ENCODE measurements at places on chromosomes 1 and 21.
A peak's percentile ranks its signal among the peaks of the same experiment; 100 is the strongest.

DNA sequence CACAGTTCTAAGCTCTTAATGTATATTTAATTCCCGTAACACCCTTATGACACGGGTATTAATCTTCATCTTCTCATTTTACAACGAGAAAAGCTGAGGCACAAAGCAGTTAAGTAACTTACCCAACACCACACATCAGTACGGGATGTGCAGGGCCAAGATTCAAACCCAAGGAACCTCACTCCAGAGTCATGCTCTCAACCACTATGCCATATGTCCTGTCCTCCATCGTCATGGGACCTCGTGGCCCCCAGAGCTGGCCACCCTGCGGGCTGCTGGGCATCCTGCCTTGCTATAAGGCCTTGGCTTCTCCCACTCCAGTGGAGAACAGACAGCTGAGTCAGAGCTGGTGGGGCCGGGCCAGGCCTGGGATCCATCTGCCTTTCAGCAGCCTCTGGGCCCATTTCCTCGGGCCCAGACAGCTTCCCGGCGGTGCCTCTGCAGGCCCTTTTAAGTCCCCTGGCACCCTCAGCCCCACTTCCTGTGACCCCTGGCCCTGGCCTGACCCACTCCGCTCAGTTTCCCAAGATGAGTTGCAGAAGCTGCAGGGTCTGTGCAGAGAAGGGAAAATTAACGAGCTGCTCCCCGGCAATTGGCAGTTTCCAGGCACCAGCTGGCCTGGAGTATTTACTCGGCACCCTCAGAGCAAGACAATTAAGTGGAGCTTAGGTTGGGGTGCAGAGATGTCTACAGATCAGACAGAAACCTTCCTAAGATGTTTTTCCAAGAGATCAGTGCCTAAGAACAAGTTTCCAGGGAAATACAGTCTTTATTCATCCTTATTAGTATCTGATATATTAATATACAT lies 98.2 kb downstream of the EPHB2 start:
- DNase-seq = no peak

- no peak for DNase-seq
Measured at GRCh38 chr1:33344896-33345560, 24.1 kb upstream of the A3GALT2 start.

- no peak for DNase-seq
Measured at GRCh38 chr1:13664451-13664850, 35.5 kb upstream of the PRDM2 start.

DNA sequence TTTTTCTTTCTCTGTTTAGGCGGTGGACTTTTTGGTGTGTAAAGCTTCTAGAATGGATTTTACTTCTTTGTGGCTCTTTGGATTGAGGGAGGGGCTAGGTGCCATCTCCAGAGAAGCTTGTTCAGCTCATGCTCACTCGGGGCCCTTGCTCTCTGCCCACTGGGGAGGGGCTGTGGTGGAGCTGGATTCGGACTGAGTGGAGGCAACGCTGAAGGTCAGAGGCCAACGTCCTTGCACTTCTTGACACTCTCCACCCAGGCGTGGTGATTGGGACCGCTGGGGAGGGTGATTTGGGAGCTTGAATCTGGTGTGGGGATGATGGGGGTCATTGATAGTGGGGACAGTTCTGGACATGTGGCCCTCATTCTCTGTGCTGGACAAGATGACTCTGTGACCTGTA lies 52.6 kb downstream of the ADARB1 start:
- DNase-seq = no peak

DNA sequence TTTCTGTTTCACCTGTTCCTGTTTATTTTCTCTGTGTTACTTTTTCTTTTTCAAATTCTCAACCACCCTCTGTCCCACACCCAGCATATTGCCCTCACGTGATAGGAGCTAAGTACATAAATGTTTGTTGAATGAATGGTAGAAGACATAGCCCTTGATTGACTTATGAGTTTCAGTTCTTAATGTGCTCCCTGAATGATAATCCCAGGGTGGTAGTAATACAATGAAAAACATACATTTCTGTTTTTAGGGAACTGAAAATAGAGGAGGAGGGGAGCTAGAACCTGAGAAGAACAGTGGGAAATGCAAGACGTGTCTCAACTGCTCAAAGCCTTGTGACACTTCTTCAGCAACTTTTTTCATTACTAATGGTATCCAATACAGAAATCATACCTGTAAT lies 147.1 kb downstream of the SPATA46 start:
- no peak for DNase-seq

DNA sequence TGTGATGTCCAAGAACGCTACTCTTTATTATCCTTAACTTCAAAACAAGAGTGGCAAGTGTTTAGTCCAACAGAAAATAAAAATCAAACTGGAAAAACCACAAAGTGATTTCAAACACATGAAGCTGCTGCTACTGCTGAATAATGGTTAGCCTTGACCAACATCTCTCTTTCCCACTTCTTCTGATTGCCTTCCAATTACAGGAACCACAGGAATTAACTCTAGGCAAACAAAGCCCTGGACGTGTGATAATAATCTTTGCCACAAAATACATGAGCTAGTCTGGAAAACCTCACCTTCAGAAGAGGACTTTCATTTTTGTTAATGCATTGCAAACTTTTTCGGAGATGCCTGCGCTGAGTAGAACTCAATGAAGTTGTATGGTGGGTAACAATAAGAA lies 48.6 kb upstream of the COL11A1 start:
- no peak for DNase-seq

GRCh38 chr1:226510453-226510852 lies 38.1 kb upstream of the STUM start:
- DNase-seq = no peak

GRCh38 chr1:58824753-58825389 lies 41.0 kb upstream of the JUN start:
- DNase-seq = no peak

DNA sequence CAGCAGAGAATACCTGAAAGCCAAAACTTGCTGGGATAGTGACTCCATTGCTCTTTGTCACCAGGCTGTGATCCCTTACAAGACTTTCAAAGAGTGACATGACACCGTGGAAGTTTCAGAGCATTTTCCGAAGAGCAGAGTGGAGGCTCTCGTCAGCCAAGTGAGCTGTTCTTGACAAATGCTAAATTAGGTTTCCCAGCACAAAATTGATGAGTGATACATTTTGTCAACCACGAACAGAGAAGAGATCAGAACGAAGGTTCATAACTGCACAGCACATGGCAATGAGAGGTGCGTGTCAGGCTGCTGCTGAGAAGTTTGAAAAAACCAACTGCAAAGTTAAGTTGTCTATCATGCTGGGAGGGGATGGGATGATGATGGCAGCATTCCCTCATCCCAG lies 184.4 kb upstream of the C1orf174 start:
- no peak for DNase-seq

DNA sequence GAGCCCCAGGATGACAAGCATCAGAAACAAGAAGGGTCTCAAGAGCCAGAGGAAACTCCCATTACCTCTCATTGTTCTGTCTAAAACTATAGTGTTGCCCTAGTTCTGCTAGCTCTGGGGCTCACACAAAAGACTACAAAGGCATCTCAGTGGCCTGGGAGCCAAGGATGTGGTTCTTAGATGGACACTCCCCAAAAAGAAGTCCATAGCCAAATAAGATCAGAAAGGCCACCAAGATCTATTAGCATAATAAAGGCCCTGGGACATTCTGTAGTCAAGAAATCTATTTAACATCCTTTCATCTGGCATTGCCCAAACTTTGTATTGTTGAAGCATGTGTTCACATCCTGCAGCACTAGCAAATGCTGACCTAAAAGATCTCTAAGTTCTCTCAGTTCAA lies 99.5 kb downstream of the EDEM3 start:
- DNase-seq = no peak

DNA sequence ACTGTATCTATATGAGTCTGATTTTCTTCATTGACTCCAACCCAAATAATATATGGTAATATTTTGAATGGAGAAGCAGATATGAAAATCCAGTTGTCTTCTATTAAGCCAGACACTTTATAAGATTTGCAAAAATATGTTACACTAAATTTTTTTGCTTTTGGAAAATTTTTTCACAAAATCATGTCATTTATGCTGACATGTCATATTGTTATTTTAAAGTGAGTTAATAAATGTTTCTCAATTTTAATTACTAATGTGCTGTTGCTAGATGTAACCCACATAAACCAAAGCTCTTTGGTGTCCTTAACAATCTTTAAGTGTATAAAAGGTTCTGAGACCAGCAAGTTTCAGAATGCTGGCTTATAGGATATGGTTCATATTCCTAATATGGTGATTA lies 142.5 kb downstream of the HS2ST1 start:
- no peak for DNase-seq

GRCh38 chr1:199010933-199011332 lies 372.1 kb downstream of the PTPRC start:
- no peak for DNase-seq

DNA sequence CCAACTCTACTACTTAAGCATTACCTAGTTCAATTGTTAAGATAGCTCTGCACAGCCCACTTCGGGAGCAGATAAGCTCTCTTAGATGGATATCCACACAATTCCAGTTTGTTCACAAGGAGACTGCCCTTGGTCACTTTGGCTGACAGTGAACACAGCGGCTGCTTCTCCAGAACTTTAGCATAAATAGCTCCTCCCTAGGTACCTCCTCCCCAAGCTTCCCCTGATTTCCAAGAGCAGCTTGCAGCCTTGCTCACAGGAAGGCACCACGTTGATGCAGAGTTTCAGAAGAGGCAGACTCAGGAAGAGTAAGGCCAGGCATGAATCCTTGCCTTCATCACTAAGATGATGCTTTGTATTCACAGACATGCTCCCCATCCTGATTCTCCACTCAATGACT lies 24.7 kb downstream of the TFF3 start:
- no peak for DNase-seq

GRCh38 chr1:13900583-13900982 lies 200.6 kb downstream of the PRDM2 start:
- no peak for DNase-seq

- DNase-seq = no peak
Measured at GRCh38 chr1:184389446-184389845, 2.6 kb downstream of the C1orf21 start.

DNA sequence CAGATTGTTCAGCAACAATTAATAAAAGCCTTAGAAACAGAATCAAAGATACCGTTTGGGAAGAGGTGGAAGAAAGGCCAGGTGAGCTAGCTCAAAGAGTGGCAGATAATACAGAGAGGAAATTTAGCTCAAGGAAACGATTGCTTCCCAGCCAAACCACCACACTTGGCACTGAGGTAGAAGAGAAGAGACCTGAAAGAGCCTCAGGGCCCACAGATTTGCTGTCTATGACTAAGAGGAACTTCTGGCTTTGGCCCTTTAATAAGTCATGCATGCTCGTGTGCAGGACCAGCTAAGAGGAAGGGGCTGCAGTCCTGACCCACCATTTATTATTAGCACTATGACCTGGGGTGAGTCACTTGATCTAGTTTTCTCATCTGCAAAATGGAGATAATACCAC lies 72.8 kb upstream of the BCL10 start:
- DNase-seq = no peak

DNA sequence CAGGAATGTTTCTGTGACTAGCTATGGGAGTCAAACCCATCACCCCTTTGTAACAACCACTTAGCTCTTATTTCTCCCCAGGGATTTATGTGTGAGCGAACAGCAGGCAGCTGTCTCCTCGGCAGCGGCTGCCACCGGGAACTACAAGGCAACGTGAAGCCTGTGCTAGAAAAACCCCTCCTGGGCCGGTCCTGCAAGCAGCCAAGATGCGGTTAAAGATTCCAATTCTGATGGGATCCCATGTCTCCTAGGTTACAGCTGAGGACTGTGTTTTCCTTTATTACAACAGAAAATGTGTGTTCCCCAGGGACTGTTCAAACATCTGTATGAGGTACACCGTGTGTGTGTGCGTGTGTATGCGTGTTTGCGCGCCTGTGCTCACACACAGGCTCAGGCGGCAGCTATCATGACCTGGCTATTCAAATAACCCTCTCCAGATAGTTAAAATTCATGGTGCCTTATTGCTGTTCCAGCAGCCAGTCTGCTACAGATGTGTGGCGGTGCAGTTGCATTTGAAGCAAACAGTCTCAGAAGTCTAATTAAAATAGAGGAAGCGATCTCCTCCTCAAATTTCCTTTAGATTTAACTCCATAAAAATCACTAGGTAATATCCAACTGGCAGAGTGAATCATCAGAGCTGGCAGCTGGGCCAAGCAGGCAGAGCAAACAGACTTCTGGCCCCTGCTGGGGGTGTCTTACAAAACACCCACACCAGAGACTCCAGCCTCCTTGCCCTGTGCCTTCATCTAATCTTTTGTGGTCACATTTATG lies 68.0 kb downstream of the LMX1A start:
- DNase-seq = no peak

DNA sequence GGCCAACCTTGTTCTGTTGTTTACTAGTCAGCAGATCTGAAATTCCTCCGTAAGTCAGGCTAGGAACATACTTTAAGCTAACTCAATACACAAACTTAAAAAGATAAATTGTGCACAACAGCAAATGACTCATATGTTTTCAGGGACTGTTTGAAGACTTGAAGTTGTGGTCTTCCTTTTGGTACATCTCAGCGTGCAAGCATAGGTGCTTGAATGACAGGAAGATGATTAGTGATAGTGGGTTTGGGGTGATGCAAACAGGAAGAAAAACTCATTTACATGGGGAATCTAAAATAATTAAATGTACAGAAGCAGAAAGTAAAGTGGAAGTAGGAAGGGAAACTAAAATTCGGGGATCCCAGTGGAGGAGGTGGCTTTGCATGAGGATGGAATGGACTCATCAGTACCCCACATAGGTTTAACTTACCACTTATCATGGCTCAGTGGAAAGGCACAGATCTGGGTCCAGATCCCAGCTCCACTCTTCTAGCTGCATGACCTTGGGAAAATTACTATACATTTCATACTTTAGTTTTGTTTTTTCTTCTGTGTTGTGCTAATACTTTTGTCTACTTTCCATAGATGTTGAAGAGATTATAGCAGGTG lies 122.3 kb downstream of the XCL2 start:
- peak; percentile 13 for DNase-seq

DNA sequence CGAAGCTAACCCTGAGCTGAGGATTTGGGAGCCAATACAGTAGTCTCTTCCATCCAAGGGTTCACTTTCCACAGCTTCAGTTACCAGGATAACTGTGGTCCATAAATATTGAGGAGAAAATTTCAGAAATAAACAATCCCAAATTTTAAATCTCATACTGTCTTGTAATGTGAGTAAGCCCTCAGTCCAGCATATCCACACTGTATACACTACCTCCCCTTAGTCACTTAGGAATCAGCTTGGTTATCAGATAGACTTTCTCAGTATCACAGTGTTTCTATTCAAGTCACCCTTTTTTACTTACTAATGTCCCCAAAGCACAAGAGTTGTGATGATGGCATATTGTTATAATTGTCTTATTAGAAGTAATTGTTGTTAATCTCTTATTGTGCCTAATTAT lies 102.3 kb upstream of the GNG12 start:
- DNase-seq = no peak

- no peak for DNase-seq
Measured at GRCh38 chr1:30787856-30788495, 30.4 kb upstream of the LAPTM5 start.

DNA sequence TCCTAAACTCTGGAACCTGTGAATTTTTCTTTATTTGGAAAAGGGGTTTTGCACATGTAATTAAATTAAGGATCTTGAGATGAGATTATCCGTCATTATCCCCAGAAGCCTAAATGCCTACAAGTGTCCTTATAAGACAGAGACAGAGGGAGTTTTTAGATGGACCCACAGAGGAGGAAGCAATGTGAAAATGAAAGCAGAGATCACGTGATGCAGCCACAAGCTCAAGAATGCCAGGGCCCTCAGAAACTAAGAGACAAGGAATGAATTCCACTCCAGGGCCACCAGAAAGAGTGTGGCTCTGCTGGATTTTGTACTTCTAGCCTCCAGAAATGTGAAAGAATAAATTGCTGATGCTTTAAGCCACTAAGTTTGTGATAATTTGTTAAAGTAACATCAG lies 183.6 kb upstream of the UBE2U start:
- DNase-seq = no peak

- no peak for DNase-seq
Measured at GRCh38 chr1:37415611-37416244, 58.7 kb upstream of the ZC3H12A start.
